ENCODE measurements at places on chromosomes 13 and 19. TPM values are rescaled to one million over a fixed set of nuclear protein-coding genes. Genes with fewer than 3 reads are reported as not detected.

- H3K36me3 ChIP-seq = no peaks in the 10 kb centered on the region
- H3K27me3 ChIP-seq = no peaks in the 10 kb centered on the region
- H3K4me3 ChIP-seq = no peak overlapping the region
- H3K4me1 ChIP-seq = peaks cover 10% of the 10 kb centered on the region
- no peak overlapping the region for H3K27ac ChIP-seq
These were observed 176.9 kb downstream of the KDM4B start for GRCh38 chr19:5145521-5146511.

DNA sequence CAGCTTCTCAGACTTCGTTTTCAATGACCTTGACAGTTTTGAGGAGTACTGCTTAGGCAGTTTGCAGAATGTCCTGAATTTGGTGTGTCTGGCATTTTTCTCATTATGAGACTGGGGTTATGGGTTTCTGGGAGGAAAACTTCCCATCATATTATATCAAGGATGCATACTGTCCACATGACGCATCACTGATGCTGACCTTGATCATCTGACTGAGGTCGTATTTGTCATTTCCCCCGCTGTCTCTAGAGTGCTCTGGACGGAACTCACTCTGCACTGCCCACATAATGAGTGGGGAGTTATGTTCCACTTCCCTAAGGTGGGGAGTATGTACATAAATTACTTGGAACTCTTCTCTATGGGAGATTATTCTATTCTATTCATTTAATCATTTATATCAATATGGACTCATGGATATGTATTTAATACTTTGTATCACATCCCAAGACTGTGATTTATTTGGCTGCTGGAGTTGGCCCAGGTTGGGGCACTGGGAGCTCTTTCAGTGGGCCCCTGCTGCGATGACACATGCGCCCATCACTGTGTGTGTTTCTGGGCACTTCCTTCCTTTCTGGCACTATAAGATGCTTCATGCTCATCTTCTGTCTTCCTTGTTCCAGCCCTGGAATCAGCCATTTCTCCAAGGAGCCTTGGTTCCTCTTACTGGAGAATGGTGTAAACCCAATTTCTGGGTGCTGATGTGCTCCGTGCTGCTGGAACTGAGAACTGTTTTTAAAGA, 138.6 kb downstream of the MIPEP start:
- no peak overlapping the region for H3K4me3 ChIP-seq
- H3K27ac ChIP-seq = no peak overlapping the region
- H3K27me3 ChIP-seq = no peaks in the 10 kb centered on the region
- DNase-seq = no peak

The ACER1 gene
- not detected for total RNA-seq

- no peak overlapping the region for H3K27ac ChIP-seq
- H3K36me3 ChIP-seq = no peaks in the 10 kb centered on the region
- DNase-seq = peak; percentile 100
- H3K4me3 ChIP-seq = peak overlapping the region; percentile 50
These were observed 64.0 kb downstream of the ACSBG2 start for GRCh38 chr19:6199240-6199994.

The SIGLEC10 gene
- total RNA-seq = not detected

GRCh38 chr13:70923863-70924752, 815.9 kb upstream of the KLHL1 start:
- no peak for DNase-seq
- no peak overlapping the region for H3K27ac ChIP-seq
- no peaks in the 10 kb centered on the region for H3K36me3 ChIP-seq
- H3K4me3 ChIP-seq = no peak overlapping the region

GRCh38 chr19:5628461-5628860, 5.6 kb downstream of the SAFB start:
- H3K4me1 ChIP-seq = peaks cover 25% of the 10 kb centered on the region
- no peaks in the 10 kb centered on the region for H3K27me3 ChIP-seq
- H3K4me3 ChIP-seq = no peak overlapping the region
- no peak overlapping the region for H3K27ac ChIP-seq
- H3K36me3 ChIP-seq = peaks cover 17% of the 10 kb centered on the region

DNA sequence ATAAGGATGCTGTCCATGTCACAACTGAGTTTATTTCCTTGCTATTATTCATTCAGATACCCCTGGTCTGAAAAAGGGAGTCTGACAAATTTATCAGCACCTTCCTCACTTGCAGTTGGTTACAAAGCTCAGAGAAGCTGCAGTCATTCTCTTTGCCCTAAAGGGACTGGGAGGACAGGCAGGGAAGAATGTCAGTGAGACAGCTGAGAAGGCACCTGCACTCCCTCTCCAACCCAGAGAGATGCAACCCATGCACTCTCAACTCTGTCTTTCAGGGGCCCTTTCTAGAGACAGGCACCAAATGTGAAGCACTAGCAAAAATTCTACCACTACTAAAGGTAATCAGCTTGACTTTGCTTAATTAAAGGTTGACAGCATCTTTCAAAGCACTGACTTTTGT, 83.3 kb downstream of the CRYL1 start:
- peak; percentile 26 for DNase-seq
- H3K27ac ChIP-seq = no peak overlapping the region
- H3K27me3 ChIP-seq = no peaks in the 10 kb centered on the region

Data from neural progenitor cell (in vitro differentiated cells).